ENCODE measurements at places on chromosomes 16 and 17.

- no peak for DNase-seq
Observed at GRCh38 chr17:633641-634101, 81.0 kb downstream of the VPS53 start.

GRCh38 chr17:68456339-68457167 lies 743 bp downstream of the WIPI1 start:
- DNase-seq, result peak; percentile 75

DNA sequence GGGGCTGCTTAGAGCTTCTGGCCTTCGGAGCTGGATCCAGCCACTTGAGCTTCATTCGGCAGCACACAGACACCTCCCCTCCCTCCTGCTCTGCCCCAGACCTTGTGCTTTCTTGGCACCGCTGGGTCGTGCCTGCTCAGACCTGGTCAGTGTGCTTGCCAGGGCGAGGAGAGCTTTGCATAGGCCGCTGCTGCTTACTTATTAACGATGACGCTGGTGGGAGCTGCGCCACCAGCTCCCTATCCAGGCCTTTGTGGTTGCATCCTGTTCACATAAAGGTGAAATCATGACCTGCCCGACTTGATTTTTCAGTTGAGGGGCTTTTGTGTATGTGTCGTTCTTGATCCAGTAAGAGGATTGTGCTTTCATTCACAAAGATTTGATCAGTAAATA lies 101.1 kb downstream of the MSI2 start:
- no peak for DNase-seq

DNA sequence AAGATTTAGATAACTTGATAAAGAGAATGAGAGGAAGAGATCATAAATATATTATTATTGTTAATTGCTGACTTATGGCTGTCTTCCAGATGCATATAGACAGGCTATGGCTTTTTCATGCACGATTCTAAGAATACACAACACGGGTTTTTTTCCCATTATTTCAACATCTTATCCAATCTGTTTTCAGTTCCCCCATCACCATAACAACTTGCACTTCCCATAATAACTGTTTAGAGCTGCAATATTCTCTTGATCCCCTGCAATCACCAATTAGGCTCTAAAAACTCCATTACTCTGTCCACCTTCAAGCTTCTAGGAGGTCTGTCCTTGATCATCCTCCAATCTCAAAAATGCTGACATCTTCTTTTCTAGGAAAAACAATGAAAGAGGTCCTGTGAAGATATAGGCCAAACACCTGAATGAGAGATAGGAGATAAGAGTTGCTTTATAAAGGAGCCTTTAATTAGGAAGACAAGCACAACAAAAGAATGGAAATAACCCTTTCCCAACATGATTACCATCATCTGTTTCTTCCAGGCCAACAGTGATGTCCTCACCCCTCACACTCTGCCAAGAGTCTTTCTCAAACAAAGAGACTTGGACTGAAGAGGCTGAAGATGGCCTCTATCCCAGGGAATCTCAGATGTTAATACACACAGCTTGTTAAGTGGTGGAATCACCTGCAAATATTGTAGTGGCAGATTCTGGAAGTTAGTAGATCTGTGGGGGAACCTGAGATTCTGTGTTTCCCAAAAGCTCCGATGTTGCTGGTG lies 32.2 kb upstream of the CCL2 start:
- no peak for DNase-seq

GRCh38 chr16:64969221-64969620 lies 152.6 kb downstream of the CDH11 start:
- DNase-seq, result no peak

GRCh38 chr17:73200476-73200875 lies 7.6 kb downstream of the COG1 start:
- no peak for DNase-seq

- DNase-seq, result no peak
Observed at GRCh38 chr16:70302745-70303144, 3.8 kb downstream of the DDX19B start.

- DNase-seq, result no peak
Observed at GRCh38 chr17:33277436-33278100, 15.5 kb downstream of the ASIC2 start.

- DNase-seq, result no peak
Observed at GRCh38 chr17:75457047-75457654, 716 bp downstream of the TMEM94 start.

GRCh38 chr16:48105456-48105855 lies 50.3 kb downstream of the ABCC12 start:
- no peak for DNase-seq

- no peak for DNase-seq
Observed at GRCh38 chr17:39652587-39653315, 12.4 kb upstream of the TCAP start.

DNA sequence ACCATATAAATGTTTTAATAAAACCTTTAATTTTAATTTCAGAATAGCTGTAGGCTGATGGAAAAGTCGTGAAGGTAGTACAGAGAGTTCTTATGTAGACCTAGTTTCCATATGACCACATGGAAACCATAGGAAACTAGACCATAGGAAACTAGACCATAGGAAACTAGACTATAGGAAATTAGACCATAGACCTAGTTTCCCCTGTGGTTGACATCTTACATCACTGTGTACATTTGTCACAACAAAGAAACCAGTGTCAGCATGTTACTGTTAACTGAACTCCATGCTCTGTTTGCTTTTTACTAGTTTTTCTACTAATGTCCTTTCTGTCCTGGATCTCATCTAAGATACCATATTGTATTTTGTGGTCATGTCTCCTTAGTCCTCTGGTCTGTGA lies 14.6 kb downstream of the NUDT7 start:
- no peak for DNase-seq

- no peak for DNase-seq
Observed at GRCh38 chr17:32104158-32104557, 38.1 kb upstream of the RHOT1 start.

GRCh38 chr16:4688674-4689045 lies 4.7 kb upstream of the NUDT16L1 start:
- no peak for DNase-seq

DNA sequence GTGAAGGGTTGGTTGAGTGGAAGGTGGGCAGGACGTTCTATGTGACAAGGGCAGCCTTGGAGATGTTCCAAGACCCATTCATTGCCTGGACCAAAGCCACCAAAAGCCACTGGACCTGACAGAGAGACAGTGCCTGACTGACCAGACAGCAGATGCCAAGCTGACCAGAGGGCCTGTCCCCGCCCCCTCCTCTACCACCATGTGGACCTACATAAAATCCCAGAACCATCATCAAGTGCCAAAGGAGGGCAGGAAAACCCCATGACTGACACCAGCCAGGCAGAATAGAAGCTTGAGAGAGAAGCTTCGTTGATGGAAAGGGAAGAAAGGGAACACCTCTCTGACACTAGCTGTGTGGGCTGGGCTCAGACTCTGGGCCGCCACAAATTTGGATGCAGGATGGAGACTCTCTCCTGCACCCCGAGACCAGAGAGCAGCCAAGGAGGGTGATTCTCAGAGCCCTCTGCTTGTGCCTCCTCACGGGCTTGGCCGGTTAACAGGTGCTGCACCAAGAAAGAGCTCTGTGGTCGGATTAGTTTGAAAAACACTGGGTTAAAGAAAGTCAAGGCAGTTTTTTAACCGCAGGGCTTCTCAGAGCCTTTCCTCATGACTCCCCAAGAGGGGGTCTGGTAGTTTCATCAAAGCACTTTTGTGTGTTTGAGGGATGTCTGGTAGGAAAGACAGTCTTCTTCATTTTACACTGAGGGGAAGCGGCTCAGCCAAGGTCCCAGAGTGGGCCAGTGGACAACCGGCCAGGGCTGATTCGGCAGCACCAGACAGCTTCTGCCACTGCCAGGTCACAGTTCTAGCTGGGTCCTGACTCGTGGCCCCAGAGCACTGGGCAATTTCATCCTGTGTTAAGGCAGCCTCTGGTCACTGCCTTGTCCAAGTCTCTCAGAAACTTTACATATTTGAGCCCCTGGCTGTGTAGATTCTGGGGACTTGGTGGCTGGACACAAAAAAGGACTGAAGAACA lies 1.7 kb downstream of the TNFRSF13B start:
- DNase-seq, result no peak

DNA sequence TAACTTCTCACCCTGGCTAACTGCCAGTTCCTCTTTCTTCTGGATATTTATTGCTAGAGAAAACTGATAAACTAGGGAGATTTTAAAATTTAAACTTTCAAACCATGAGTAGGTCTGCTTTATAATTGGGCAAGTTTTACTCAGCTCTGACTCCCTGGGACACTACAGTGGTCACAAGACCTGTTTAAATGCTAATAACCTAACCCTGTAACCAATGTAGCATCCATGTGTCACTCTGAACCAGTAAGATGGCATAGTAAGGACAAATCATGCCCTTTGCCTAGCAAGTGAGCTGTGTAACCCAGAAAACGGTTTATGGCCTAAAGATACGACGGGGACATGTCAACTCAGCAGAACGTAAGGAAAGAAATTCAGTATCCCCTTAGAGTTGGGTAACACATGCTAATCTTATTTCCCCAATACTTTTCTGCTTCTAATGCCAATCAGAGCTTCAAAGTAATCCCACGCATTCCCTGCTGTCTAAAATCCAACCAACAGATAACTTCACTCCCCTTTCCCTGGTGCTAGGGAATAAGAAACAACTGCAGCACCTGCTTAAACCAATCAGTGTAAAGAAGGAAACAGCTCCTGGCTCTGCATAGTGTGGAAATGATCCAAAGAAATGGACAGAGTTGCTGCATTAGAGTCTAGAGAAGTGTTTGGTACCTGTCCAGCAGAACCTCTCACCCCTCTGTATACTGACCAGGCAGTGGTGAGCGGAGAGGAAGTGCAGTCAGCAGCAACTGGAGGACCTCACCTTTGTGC lies 85.7 kb downstream of the NCOR1 start:
- DNase-seq, result no peak

GRCh38 chr16:81560979-81561657 lies 116.5 kb downstream of the CMIP start:
- no peak for DNase-seq

- DNase-seq, result no peak
Observed at GRCh38 chr17:71163121-71163812, 957.6 kb upstream of the SOX9 start.

GRCh38 chr16:55444754-55445485 lies 34.1 kb upstream of the MMP2 start:
- no peak for DNase-seq

DNA sequence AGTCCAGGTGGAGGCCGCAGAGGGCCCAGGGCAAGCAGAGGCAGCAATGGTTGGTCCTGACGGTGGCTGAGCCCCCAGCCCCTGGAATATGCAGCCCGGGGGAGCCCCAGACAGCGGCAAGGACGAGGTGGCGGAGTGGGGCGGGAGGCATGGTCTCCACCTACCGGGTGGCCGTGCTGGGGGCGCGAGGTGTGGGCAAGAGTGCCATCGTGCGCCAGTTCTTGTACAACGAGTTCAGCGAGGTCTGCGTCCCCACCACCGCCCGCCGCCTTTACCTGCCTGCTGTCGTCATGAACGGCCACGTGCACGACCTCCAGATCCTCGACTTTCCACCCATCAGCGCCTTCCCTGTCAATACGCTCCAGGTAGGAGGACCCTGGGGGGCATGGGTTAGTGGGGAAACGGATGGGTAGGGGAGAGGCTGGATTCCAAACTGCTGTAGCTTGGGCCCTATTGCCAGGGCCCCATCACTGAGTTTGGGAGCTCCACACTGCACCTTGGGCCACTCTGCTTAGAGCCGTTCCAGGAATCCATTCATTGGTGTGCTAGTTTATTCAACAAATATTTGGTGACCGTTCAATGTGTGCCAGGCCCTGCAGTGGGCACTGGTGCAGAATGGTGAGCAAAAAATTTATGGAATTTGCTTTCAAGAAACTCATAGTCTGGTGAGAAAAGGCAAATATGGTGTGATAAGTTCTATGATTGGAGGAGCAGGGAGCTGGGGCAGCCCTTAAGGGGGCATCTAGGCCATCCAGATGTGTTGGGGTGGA lies 3.8 kb downstream of the RASL10B start:
- no peak for DNase-seq

DNA sequence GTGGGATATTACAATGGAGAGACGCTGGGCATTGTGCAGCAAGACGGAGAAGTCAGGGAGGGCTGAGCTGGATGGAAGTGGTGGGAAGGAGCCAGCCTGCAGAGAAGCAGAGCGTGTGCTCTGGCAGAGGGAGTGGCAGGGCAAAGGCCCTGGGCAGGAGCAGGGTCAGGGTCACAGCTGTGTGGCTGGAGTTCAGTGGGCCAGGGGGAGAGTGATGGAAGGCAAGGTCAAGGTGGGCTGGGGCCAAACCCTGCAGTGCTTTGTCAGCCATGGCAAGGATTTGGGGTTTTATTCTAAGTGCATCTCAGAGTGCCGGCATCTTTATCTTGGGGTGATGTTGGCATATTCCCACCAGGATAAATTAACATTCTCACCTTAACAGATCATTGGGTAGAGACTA lies 31.9 kb upstream of the C16orf78 start:
- no peak for DNase-seq

DNA sequence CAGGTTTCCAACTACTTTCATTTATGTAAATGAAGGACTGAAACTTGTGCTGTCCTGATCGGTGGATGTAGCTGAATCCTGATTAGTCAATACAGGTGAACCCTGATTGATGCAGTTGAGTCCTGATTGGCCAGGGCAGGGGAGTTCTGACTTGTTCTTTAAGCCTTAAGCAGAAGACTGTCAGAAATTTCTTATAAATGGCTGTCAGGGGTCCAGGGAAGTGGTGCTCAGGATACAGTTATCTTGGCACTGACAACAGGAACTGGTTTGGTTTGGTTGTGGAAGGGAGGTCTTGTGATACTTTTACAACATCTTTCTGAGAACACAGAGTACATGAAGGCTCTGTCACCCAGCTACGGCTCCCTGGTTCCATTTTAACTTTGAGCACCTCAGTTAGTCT lies 132.1 kb downstream of the KCNJ12 start:
- no peak for DNase-seq

DNA sequence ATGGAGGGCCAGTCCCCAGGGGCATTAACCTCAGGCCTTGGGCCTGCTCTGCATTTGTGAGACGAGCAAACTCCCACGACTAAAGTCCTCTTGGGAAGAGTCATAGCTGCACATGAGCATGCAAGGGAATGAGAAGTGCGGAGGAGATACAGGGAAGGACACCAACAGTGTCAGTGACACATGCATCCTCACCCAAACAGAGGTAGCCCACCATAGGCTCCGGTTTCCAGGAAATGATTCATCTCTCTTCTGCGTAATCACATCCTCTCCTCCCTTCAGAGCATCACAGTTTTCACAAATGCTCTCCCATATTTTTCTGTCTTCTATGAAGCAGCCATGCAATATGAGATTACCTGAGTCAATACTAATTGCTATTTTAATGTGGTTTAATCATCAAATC lies 725.7 kb upstream of the GOT2 start:
- DNase-seq, result no peak
